ENCODE measurements at places on chromosomes 1 and 21.

DNA sequence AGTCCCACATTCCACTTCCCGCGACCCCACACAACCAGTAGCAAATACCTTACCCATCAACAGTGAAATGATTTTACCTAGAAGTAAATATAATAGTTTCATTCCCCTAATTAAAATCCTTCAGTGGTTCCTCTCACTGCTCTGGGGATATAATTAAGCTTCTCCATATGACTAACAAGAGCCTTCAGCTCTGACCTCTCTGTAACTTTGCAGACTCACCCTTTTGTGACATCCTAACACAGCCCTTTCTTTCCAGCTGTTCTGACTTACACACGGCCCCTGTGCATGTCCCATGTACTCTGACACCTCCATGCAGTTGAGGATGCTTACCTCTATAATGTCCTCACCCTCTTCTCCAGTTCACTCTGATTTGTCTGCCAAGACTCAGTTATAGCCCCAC lies 137.3 kb upstream of the SPAG17 start:
- DNase-seq, result no peak

DNA sequence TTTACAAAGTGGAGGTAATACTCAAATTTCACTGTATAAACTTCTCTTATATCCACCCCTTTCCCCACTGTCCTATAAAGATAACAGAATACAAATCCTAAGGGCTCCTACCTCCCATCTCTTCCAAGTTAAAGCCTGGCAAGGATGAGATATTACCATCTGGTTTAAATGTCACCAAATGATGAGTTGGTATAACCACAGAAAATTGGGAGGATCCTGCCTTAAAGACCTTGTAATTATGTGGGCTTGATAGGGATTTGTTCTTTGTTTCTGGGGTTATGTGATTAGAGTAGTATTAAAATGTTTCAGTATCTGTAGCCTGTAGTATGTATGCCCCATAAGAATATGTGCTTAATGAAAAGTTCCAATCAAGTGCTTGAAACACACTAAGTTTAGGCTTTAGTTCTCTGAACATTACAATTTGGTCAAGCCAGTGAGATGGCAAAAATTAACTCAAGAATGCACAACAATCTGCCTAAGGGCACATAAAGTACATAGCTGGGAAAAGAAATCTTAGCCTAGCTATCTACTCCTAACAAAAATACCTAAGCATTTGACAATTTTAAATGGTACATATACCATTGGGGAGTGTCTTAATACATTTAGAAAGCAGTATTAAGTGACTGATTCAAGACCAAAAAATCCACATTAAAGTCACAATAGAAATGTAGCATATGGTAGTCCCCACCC lies 14.0 kb downstream of the KDM5B start:
- DNase-seq, result no peak

GRCh38 chr1:30129001-30129408 lies 594.4 kb downstream of the MATN1 start:
- DNase-seq, result no peak

DNA sequence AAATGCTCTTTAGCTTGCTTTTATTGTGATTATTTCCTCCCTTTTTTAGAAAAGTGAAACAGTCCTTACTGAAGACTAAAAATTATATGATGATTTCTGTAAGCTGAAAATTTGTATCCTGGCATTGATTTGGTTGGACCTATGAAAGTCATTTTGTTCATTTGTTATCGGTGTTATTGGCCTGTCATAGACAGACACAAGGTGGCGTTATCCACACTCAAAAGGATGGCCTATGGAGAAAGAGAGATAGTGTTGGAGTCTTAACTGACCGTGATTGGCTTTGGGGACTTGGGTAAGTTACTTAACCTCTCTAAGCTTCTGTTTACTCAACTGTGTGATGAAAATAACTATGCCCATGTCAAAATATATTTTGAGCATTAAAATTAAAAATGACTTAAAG lies 203.6 kb upstream of the CHODL start:
- DNase-seq, result no peak

GRCh38 chr1:12384836-12385456 lies 155.1 kb downstream of the VPS13D start:
- DNase-seq, result no peak

DNA sequence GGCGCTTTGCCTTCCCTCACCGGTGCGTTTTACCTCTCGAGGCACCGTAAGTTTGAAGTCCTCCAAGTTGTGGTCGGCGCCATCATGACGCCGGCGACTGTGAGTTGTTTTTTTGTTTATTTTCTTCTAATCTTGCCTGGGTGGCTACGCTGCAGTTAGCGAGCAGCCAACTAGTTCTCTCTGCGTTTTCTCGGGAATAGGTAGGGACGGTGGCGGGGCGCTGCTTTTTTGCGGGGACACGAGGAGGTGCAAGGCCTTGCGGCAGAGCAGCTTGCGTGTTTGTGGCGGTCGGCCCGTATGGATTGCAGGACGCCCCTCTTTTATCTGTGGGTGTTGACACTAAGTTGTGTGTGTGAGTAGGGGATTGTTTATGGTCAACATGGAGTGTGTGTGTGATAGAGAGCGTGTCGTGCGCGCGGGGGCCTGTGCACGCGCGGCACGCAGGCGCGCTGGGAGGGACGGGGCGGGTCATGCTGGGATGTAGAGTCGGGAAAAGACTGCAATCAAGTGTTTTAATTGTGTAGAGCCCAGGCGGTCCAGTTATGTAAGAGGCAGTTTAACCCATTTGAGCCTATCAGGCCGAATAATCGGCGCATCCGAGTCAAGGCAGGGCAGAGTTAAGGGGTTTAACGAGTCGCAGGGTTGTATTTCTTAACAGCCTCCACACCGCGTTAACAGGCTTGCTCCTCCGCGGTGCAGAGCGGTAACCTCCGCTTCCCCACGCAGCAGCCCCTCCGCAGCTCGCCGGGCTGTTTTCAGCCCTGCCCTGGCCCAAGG lies 1.2 kb upstream of the NEGR1 start:
- no peak for DNase-seq

- DNase-seq, result no peak
Measured at GRCh38 chr1:45012639-45013278, 705 bp downstream of the UROD start.

- DNase-seq, result no peak
Measured at GRCh38 chr21:44765231-44766013, 36.2 kb downstream of the UBE2G2 start.

- DNase-seq, result no peak
Measured at GRCh38 chr1:180534214-180534613, 24.6 kb upstream of the OVAAL start.

DNA sequence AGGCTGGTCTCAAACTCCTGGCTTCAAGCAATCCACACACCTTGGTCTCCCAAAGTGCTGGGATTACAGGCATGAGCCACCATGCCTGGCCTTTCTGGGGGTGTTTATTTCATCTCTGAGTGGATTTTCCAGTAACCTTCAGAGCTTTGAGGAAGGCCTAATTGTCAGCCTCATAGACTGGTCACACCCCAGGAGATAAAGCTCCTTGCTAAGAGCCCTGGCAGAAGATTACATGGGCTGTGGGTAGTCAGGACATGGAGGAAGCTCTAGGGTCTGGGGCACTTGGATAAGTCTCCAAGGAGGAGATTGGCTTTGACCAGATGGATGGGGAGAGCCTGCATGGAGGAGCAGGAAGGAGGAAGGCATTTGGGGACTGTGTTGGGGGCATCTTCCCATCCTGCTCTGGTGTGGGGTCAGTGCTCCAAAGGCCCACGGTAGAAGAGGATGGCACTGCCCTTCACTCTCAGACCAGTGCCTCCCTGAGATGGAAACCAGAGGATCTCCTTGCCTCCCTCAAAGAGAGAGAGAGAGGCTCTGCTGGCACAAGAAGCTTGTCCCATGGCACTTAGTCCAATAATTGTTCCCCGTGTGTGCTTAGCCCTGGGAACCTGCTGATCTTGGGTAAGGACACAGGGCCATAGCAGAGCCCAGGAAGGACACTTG lies 14.7 kb upstream of the GSTM4 start:
- DNase-seq, result no peak

- no peak for DNase-seq
Measured at GRCh38 chr1:186438567-186438966, 22.3 kb downstream of the PDC start.

DNA sequence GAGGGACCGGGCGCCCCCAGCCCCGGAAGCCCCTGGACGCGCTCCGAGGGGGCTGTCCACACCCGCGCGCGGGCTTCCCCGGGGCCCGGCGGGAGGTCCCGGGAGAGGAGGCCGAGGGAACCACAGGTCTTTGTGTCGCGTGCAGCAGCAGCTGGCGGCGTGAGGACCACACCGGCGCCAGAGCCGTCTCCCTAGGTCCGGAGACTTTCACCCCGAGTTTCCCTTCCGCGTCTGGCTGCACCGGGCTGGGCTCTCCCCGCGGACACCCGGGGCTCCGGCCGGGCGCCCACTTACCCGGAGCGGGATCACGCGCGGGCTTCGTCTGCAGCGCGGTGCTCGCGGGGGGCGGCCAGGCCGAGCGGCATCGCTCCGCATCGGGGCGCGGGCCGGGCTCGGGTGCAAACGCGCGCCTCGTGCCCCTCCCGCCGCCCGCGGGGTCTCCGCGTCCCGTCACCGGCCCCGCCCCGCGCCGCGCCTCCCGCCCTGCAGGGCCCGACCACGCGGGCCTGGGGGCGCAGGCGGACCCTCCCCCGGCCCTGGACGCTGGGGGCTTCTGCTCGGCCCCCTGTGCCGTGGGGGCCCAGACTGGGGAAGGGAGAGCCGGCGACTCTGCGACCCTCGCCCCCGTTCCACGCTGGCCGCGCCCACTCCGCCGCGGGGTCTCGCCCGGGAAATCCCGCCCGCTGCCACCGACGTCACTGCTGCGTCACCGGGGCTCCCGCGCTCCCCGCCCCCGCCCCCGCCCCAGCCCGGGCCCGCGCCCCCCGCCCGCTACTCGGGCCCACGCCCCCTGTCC lies at the start of gene GNG4:
TSS of gene GNG4 (minus strand) at position 417 of the 796 bp plus-strand sequence. CDS start 65,946 bp downstream, outside the sequence.
- DNase-seq, result no peak

GRCh38 chr1:54016343-54017282 lies 1.4 kb downstream of the LDLRAD1 start:
- DNase-seq, result no peak

GRCh38 chr1:184287001-184287400 lies 99.8 kb upstream of the C1orf21 start:
- no peak for DNase-seq
